ENCODE measurements at places on chromosomes 11 and 22. TPM values are rescaled to one million over a fixed set of nuclear protein-coding genes. Genes with fewer than 3 reads are reported as not detected.

- H3K4me1 ChIP-seq, result peaks cover 3% of the 10 kb centered on the region
- DNase-seq, result no peak
- no peak overlapping the region for H3K27ac ChIP-seq
Measured at GRCh38 chr11:64118876-64119665, 46.8 kb downstream of the MACROD1 start.

DNA sequence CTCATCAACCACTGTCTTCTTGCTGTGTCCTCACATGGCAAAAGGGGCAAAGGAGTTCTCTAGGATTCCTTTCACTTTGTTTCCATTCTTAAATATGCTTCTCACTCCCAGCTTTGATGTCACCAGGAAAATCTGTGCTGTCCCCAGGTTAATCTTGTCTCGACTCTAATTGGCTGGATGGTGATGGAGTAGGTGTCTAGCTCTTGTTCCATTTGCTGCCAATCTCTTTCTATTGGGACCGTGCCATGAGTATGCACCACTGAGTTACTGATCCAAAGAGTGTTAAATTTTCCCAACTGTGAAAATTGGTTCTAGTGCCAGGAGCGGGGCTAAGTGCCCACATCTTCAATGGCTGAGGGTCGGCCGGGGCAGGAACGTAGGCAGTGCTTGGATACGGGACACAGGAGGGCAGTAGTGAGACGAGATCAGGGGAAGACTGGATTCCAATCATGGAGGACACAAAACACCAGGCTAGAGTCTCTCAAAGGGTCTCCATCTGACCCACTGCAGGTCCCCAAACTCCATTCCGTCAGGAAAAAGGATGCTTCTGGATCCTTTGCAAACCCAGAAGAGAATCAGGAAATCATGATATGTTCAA lies 47.7 kb upstream of the CSNK2A3 start:
- no peaks in the 10 kb centered on the region for H3K4me1 ChIP-seq
- peaks cover 33% of the 10 kb centered on the region for H3K27me3 ChIP-seq
- DNase-seq, result no peak
- no peak overlapping the region for H3K4me3 ChIP-seq
- H3K27ac ChIP-seq, result no peak overlapping the region

DNA sequence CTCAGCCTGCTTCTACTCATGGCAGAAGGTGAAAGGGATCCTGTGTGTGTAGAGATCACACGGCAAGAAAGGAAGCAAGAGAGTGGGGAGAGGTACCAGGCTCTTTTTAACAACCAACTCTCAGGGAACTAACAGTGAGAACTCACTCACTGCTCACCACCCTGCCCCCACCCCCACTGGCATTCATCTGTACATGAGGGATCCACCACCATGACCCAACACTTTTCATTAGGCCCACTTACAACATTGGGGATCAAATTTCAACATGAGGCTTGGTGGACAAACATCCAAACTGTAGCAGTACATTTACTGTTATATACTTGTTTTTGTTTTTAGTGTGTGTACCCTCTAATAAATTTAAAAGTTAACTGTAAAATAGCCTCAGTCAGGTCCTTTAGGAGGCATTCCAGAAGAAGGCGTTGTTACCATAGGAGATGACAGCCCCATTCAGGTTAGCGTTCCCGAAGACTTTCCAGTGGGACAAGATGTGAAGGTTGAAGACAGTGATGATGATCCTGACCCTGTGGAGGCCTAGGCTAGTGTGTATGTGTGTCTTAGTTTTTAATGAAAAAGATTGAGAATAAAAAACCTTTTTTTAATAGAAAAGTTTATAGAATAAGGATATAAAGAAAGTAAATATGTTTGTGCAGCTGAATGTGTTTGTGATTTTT lies 11.3 kb downstream of the CUL5 start:
- peak overlapping the region; percentile 29 for H3K27ac ChIP-seq
- peaks cover 14% of the 10 kb centered on the region for H3K4me1 ChIP-seq
- H3K36me3 ChIP-seq, result peaks cover 8% of the 10 kb centered on the region
- no peaks in the 10 kb centered on the region for H3K27me3 ChIP-seq
- H3K4me3 ChIP-seq, result no peak overlapping the region

GRCh38 chr11:102592634-102593581 lies 32.2 kb downstream of the MMP20 start:
- H3K4me3 ChIP-seq, result no peak overlapping the region
- H3K36me3 ChIP-seq, result no peaks in the 10 kb centered on the region
- no peak for DNase-seq
- H3K4me1 ChIP-seq, result no peaks in the 10 kb centered on the region

GRCh38 chr11:129259931-129260348 lies 67.8 kb upstream of the ARHGAP32 start:
- H3K36me3 ChIP-seq, result peaks cover 5% of the 10 kb centered on the region
- DNase-seq, result no peak
- peaks cover 28% of the 10 kb centered on the region for H3K4me1 ChIP-seq
- peak overlapping the region; percentile 47 for H3K27ac ChIP-seq
- H3K27me3 ChIP-seq, result no peaks in the 10 kb centered on the region

The ACR gene
- total RNA-seq, result 0.62 TPM

Measured in progenitor cell of endocrine pancreas (in vitro differentiated cells).